ENCODE measurements at places on chromosomes 12 and 14.

DNA sequence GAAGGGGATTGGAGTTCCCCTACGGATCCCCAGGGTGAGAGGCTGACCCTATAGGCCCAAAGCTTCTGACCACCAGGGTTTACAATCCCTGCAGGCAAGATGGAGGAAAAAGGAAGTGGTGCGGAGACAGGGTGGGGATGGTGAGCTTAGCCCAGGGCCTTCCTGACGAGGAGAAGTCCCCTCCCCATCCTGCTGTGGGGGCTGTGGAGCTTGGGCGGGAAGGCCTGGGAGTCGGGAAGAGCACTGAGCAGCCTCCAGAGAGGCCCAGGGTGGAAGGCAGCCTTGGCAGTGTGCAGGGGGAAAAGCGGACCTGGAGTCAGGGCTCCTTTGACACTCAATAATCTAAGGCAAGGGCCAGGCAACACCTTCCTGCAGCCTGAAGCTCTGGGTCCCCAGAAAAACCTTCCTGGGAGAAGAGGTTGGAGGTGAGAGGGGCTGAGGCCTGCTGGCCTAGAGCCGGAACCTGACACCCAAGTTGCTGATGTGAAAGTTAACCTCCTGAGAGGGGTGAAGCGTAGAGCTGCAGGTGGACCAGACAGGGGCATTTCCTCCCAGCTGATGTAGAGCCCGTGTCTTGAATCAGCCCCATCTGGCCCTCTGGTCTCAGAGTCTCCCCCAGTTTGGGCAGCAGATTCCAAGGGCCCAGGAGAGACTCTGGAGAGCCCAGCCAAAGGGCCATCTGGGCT lies 6.0 kb downstream of the HDAC7 start:
- DNase-seq = no peak

GRCh38 chr14:104085032-104085888 lies at the start of gene ASPG:
TSS of gene ASPG (plus strand) at chr14:104085700. CDS start at chr14:104085771, 71 bp downstream.
- DNase-seq = no peak

DNA sequence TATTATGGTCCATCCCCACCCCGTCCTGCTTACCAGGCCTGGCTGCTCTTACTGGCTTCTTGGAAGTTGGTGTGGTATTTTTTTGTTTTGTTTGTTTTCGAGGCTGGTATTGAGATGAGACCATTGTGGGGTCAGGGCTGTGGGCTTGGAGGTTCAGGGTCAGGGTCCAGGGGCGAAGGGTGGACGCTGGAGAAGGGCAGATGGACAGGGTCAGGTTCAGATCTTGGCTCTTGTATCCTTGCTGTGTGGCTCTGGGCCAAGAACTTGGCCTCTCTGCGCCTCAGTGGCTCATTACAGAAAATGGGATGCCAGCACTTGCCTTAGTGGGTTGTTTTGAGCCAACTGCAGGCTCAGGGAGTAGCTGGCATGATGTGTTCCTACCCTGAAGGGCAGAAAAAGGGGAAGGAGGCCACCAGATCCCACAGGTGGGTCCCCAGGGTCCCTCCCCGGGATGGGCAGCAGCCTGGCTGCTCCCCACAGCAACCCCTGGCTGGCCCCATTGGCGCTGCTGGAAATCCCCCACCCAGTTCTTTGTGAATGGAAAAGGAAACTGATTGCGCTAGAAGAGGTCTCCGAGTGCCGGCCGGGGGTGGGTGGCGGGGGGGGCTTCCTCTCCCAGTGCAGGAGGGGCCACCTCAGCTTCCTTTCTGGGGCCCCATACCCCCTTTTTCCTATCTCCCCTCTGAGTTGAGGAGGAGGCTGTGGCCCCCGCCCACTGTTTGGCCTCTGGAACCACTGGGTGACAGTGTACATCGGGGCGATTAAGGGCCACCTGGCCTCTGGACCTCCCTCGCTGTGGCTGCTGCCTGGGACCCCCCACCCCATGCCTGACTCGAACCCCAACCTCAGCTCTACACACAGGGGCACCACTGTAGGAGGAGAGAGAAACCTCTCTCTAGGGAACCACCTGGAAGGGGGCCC lies 25.0 kb downstream of the SH2B3 start:
- DNase-seq = no peak

DNA sequence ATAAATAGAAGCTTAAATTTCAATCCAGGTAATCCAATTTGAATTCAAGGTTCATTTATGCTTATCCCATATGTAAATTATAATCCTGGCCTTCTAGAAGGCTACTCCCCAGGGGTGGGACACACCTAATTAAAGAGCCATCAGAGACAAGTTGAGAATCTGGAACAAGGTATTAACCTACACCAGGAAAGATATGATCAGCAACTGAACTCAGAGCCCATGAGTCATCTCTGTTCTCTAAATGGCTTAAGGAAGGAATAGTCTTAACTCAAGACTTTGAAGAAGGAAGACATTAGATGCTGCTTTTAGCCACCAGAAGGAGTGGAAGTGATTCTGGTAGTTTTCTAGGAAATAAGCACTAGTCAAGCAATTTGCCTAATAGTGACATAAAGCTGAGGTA lies 88.0 kb downstream of the KIF21A start:
- no peak for DNase-seq

DNA sequence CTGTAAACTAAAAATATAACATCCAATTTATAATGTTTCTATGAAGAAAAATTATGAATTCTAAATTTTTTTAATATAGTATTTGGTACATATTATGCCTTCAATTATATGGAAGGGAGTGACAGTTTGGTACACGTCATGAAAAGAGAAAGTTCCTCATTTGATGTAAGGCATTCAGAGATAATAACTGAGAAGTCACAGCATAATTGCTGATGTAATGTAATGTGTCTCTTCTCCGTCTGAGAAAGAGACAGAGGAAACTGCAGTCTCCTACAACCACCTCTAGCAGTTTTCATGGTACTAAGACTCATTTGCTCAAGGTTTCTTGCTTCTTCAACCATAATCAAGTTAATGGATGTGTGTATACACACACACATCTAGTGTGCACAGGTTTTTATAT lies 2.3 kb upstream of the CD69 start:
- DNase-seq = no peak

DNA sequence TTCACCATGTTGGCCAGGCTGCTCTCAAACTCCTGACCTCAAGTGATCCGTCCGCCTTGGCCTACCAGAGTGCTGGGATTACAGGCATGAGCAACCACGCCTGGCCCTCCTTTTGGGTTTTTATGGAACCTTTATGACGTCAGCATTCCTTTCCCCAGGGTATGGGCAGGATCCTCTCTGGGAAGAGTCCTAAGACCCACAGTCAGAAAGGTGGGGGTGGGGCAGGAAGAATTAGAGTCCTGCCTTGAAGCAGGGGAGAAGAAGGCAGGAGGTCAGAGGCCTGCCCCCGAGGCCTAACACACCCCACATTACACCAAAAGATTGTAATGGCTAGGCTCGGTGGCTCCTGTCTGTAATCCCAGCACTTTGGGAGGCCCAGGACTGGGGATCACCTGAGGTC lies 30.8 kb upstream of the CDK17 start:
- DNase-seq = no peak

DNA sequence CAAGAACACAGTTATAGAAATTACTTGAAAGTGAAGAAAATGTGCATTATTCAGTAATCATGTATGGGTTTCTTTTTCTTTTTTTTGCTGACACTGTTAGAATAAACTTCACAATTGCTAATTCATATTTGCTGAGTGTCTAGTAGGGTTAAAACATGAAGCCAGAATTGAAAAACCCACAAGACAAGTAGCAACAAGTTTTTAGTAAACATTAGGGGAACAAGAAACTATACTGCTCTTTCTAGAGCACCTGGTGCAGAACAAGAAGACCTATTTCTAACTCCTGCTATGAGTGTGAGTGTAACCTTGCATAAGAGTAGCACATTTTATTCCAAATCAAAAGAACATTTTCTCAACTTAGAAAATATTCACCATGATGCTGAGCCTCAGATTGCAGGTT lies 83.2 kb downstream of the ITPR2 start:
- DNase-seq = no peak

GRCh38 chr14:95460647-95461478 lies 55.6 kb downstream of the SYNE3 start:
- peak; percentile 32 for DNase-seq

DNA sequence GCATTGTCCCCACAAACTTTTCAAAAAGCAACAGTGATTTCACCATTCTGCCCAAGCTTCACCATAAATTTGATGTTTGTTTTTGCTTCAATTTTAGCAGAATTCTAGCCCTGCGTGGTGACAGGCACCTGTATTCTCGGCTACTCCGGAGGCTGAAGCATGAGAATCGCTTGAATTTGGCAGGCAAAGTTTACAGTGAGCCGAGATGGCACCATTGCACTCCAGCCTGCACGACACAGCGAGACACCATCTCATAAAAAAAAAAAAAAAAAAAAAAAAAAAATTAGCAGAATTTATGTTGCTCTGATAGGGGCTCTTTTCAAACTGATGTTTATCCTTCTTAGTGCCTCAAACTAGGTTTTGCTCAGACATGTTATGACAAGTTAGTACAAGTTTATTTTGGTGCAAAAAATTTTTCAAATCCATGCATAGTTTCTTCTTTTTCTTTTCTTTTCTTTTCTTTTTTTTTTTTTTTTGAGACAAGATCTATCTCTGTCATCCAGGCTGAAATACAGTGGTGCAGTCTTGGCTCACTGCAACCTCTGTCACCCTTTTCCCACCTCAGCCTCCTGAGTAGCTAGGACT lies 24.3 kb downstream of the RASSF3 start:
- DNase-seq = no peak

Data from HFF-Myc (cell line).